ENCODE measurements at places on chromosomes 3 and 15.

- no peak for DNase-seq
Observed at GRCh38 chr15:66476535-66476934, 21.0 kb downstream of the SNAPC5 start.

DNA sequence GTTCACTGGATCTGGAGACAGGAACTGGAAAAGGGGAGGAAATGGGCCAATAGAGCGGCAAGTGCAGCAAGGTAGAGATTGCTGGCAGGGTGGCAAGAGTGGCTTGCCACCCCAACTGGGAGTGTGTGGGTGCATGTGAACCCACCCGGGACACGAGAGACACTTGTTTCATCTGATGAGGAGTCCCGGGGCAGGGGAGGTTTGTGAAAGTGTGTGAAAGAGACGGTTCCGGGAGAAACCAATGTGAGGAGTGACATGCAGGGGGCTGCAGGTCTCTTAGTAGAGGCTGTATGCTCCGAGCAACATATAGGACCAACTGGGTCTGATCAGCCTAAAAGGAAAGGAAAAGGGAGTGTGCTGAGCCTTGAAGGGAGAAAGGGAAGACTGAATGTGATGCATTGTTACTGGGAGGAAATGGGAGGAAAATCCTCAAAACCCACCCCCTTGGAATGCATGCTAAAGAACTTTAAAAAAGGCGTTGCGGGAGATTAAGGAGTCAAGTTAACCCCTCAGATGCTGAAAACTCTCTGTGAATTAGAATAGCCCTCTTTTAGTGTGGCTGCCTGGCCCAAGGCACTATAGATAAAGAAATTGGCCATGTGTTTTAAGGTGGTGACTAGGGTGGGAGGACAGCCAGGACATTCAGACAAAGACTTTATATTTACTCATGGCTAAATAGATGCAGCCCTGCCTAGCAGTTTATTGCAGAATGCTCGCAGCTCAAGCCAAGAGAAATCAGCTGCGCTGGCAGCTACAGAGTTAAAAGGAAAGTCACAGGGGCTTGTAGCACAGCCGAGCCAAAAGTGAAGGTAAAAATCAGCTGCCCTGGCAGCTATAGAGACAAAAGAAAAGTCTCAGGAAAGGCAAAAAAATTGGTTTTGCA lies 9.1 kb upstream of the SLC9C1 start:
- DNase-seq: no peak

DNA sequence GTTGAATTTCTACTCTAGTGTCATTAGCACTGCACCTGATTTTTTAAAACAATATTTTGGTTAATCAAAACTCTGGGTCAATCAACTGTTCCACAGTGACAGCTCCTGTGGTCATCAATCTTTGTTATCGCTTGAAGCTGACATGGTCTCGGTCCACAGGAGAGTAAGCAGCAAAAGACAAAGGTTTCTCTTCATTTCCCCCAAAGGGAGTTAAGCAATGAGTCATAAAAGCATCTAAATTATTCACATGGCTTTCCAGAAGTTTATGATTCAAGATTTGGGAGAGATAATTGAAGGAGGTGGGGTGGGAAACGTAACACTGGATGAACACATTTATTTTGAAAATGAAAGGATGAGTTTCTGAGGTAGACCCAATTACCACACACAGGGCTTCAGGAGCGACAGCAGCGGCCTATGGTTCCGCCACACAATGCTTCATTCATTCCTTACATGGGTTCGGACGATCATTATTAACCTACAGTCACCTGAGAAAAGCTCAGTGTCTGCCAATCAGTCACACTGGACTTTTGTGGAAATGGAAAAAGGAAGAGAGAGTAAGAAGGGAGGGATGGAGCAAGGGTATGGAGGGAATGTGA lies 505.1 kb downstream of the FHIT start:
- DNase-seq: no peak

DNA sequence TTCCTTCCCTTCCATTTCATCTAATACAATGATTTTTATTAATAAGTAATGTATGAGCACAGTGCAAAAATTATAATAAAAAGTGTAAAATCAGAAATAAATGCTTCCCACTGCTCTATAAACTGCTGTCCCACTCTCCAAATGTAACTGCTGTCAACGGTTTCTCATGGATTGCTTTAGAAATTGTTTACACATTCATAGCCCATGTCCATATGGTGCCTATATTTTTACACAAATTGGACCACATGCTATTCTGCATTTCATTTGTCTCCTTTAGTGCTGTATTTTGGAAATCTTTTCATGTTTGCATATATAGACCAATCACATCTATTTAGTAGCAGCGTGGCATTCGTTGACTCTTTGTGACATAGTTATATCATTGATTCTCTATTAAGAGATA lies 164.7 kb upstream of the SLCO3A1 start:
- no peak for DNase-seq

DNA sequence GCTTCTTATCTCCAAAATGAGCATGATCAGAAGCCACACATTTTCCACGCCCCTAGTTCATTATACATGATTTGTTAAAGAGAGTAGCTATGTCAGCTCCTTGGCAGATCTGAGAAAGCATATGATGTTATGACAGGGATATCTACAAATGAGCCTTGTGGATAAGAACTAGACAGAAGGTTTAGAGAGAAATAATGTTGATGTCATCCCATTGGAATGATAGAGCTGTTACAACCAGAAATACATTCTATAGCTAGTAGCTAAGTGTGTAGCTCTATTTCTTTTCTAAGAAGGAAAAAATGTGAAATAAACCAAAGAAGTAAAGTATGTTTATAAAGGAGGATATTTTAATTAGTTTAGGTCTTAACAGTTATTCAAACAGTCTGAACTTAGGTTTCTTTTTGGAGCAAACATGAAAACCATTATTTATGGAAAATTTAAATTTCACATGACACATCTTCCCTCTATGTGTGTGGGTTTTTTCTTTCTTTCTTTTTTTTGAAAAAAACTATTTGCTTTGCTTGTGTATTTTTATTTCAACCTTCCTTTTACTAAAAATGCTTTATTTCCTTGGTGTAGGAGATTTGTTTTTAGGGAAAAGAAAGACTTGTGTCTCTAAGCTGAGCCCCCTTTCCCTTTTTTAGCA lies 167.7 kb downstream of the GHSR start:
- DNase-seq: no peak

GRCh38 chr3:39177708-39178332 lies 14.6 kb downstream of the XIRP1 start:
- DNase-seq: peak; percentile 72

DNA sequence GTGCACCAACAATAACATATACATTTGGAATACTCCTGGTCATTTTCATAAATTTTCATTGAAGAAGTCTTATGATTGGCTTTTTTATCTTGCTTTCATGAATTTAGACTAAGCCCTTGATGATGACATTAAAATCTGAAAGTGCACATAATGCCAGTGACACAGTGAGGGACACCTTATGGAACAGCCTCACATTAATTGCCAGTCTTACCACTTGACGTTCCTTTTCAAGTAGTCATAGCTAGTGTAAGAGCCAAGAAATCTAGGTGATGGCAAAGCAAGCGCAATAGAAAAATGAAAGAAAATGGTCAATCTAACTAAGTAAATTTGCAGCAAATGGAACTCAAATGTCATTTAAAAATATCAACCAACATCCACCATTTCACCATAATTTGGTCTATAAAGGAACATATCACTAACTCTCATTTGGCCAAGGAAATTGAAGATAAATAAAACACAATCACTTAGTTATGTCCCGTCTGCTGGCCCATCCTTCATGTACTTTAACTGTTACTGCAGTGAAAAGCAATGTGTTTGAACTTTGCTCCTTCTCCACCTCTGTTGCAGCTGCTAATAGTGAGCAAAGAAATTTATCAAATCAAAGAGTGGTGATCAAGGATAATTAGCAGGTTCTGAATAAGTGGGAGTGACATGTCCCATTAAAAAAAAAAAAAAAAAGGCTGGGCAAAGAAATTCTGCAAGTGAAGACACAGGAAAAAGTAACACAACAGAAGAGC lies 110.0 kb downstream of the TJP1 start:
- no peak for DNase-seq

GRCh38 chr3:17607905-17608304 lies 134.5 kb downstream of the TBC1D5 start:
- DNase-seq: no peak

DNA sequence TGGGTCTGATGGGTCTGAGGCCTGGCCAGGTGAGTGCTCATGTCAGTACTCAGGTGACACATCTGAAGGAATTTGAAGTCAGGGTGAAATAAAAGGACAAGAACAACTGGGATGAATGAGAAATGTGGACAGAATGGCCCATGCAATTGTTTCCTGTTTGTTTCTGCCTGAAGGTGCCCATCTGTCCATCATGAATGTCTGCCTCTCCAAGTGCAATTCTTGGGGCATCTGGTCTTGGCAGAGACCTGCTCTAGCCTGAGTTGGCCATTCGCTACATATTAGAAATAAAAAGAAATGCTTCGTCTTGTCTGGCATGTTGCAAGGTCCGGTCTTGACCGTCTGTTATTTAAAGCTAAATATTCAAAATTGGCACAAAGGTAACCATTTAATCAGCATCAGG lies 142.0 kb upstream of the AGBL1 start:
- no peak for DNase-seq

DNA sequence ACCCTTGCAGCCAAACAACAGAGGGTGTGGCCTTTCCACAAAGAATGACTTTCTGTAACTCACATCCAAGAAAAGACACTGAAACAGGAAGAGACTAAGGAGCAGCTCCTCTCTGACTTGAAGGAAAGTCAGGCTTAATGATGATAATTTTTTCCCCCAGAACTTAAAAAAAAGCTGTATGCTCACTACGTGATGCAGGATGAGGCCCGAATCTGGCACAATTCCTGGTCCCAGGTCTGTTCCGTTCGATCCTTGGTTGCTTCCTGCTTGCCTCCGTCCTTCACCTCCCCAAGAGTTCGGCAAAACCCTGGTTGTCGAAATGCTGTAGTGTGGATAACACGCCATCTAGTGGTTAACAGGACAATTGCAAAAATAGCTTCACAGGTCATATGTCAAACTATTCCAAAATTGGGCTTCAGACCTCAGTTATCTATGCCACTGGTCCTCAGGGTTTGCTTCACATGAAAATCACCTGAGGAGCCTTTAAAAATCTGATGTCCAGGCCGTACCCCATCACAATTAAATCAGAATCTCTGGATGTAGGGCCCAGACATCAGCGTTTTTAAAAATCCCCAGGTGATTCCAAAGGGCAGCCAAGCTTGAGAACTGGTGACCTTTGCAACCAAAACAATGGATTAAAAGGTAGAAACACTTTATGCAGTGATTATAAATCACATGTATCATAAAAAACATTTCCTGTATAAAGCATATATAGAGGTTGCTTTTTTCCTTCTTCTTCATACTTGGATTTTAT lies 28.1 kb upstream of the SYNM start:
- DNase-seq: peak; percentile 32

GRCh38 chr3:112128843-112129727 lies 4.0 kb downstream of the GCSAM start:
- peak; percentile 58 for DNase-seq

GRCh38 chr15:71111181-71111565 lies 4.1 kb upstream of the THSD4 start:
- no peak for DNase-seq

- DNase-seq: no peak
Observed at GRCh38 chr3:53056442-53056841, 10.6 kb upstream of the SFMBT1 start.

DNA sequence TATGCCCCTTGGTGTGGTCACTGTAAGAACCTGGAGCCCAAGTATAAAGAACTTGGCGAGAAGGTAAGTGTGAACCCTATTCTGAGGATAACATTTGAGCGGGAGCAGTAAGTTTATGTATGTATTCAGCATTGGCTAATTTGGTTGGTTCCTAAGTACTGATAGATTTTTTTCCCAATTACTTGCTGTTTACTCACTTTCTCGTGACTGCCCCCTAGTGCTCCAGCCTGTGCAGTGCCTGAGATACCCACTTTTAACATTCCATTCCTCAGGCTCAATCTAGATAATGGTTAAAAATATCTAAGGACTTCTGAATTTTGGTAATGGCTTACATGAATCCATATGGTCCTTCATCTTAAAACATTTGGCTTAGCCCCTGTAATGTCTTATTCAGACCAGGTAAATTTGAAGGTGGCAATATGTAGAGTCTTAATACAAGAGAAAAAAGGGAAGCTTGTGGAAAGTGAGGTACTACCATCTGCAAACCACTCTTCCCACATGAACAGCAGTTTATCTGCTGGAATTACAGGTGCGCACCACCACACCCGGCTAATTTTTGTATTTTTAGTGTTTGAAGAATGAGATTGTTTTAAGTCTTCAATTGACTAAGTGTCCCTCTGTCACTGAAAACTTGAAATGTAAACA lies 7.1 kb downstream of the ELL3 start:
- peak; percentile 56 for DNase-seq

Data from stimulated activated CD4-positive, alpha-beta T cell treated with anti-CD3 and anti-CD28 coated beads, Interleukin-1b, Interleukin-23, amount 100 ng/mL, for 48 hours (primary cell).